Stimulated activated CD4-positive, alpha-beta T cell treated with anti-CD3 and anti-CD28 coated beads, Interleukin-12 subunit alpha, Interleukin-12 subunit beta, amount 100 ng/mL, for 24 hours (primary cell): ENCODE measurements at places on chromosomes 7 and 10.

- DNase-seq, result no peak
Measured at GRCh38 chr10:77819210-77820112, 107.1 kb downstream of the DLG5 start.

DNA sequence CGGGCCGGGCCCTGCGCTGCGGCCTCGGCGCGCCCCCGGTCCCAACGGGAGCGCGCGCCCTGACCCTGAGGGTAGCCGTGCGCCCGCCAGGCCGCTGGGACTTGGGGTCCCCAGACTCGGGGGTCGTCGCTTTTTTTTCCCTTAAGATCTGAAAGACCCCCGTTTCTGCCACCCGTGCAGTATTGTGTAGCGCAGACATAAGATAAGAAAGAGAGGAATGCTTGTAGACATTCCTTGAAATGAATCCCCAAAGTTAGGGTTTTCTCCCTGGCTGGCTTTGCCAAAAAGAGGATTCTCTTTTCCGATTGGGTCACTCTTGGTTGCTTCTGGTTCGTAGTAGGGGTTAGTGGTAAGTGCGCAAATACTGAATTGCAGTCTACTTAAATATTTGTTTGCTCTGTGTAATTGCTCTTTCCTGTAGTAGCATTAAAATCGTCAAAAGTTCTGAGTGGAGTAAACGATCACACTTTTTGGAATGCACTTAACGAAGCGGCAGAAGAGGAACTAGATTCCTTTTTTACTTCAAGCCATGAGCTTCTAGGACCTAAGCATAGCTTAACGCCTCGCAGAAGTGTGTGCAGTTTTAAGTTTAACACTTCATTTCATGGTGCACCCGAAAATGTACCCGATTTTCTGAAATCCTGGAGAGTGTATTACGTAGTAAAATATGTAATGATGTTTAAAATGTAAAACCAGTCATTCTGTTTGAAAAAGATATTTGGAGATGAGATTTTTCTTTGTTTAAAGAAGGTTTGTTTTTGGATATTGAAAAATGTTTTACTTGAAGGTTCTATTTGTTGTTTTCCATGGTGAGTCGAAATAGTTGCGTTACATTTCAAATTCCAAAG lies 1.3 kb downstream of the CUL1 start:
- DNase-seq, result no peak

- DNase-seq, result no peak
Measured at GRCh38 chr7:148050492-148051158, 539.9 kb upstream of the C7orf33 start.

- no peak for DNase-seq
Measured at GRCh38 chr7:108488768-108489538, 32.7 kb upstream of the NRCAM start.

- no peak for DNase-seq
Measured at GRCh38 chr10:79203833-79204232, 135.1 kb downstream of the ZMIZ1 start.

- no peak for DNase-seq
Measured at GRCh38 chr7:140635816-140636215, 4.8 kb downstream of the DENND2A start.

DNA sequence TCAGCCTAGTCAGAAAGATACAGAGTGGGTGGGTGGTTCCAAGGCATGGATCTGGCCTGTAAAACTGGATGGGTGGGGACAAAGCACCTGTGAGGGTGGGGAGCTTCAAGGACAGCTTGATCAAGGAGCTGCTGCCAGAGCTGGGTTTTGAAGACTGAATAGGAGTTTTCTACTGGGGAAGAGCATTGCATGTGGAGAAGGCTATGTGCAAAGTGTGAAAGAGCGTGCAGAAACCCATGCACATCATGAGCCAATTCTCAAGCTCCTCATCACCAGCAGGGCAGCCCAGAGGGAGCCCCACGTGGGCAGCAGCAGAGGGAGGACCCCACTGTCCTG lies 58.6 kb downstream of the PDGFA start:
- DNase-seq, result no peak
